ENCODE measurements at places on chromosomes 11 and 22.

- no peak for DNase-seq
Observed at GRCh38 chr11:10387206-10388083, 67.6 kb upstream of the AMPD3 start.

- DNase-seq, result no peak
Observed at GRCh38 chr11:16793009-16793408, 54.6 kb downstream of the C11orf58 start.

- DNase-seq, result peak; percentile 33
Observed at GRCh38 chr11:113474362-113475159, 637 bp downstream of the DRD2 start.

GRCh38 chr11:46612326-46612725 is 4.7 kb downstream of the HARBI1 start:
- no peak for DNase-seq

DNA sequence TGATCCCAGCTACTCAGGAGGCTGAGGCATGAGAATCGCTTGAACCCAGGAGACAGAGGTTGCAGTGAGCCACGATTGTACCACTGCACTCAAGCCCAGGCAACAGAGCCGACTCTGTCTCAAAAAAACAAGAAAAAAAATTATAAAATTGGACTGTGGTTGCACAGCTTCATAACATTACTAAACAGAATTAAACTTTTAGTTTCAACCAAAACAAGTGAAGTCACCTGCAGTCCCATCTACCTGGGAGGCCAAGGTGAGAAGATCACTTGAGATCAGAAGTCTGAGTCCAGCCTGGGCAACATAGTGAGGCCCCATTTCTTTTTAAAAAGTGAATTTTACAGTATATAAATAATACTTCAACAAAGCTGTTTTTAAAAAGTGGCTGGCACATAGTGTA is 47.8 kb upstream of the CD5 start:
- DNase-seq, result no peak

GRCh38 chr11:29173660-29174062 is 843.2 kb downstream of the KCNA4 start:
- no peak for DNase-seq

Data from activated CD4-positive, alpha-beta T cell treated with anti-CD3 and anti-CD28 coated beads for 4 hours (primary cell).